ENCODE measurements at places on chromosomes 2 and 18. TPM values are rescaled to one million over a fixed set of nuclear protein-coding genes. Genes with fewer than 3 reads are reported as not detected.
A peak's percentile ranks its signal among the peaks of the same experiment; 100 is the strongest.

Gene SMCHD1
- total RNA-seq: 110 TPM

Gene GCG
- not detected for total RNA-seq

DNA sequence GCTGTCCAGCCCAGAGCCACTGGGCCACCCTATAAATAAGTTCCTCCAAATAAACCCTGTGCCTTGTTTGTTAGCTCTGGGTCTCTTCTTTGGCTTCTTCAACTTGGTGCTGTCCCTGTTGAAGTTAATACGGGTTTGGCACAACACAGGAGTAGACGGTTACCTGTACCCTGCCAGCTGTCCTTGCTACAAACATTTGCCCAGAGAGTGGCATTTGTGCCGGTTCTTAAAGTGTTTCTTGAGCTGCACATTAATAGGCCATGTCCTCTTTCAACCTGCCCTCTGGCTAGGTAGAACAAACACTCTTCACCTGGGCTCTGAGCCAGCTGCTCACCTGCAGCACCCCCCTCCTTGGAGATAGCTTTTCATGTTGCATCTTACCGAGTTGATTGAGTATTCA, 139.2 kb downstream of the NEDD4L start:
- H3K4me3 ChIP-seq: no peak overlapping the region
- H3K27ac ChIP-seq: no peak overlapping the region
- peak; percentile 78 for DNase-seq
- peaks cover 34% of the 10 kb centered on the region for H3K4me1 ChIP-seq
- H3K36me3 ChIP-seq: no peaks in the 10 kb centered on the region

DNA sequence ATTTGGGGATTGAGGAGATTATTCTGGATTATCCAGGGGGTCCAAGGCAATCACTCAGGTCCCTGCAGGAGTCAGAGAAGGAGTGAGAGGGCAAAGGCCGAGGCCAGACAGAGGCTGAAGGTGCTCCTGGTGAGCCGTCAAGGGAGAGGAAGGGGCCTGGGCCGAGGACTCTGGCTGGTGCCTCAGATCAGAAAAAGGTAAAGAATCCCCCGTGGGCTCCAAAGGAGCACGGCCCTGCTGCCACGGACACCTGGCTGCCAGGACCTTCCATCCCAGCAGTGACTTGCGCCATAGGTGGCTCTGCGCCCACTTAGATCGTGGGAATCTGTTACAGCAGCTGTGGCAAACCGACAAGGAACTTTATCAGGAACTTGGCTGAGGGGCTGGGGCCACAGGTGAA, 374.8 kb upstream of the MYT1L start:
- H3K27ac ChIP-seq: no peak overlapping the region
- no peak overlapping the region for H3K4me3 ChIP-seq
- H3K36me3 ChIP-seq: no peaks in the 10 kb centered on the region
- no peaks in the 10 kb centered on the region for H3K4me1 ChIP-seq
- no peak for DNase-seq

GRCh38 chr18:54774981-54775665, 53.2 kb upstream of the RAB27B start:
- H3K4me3 ChIP-seq: no peak overlapping the region
- H3K4me1 ChIP-seq: no peaks in the 10 kb centered on the region
- no peak overlapping the region for H3K27ac ChIP-seq
- DNase-seq: no peak

Gene PPIG
- total RNA-seq: 27.3 TPM

- peak overlapping the region; percentile 93 for H3K4me3 ChIP-seq
- no peaks in the 10 kb centered on the region for H3K27me3 ChIP-seq
- peak overlapping the region; percentile 89 for H3K27ac ChIP-seq
- no peaks in the 10 kb centered on the region for H3K36me3 ChIP-seq
- no peak for DNase-seq
- H3K4me1 ChIP-seq: peaks cover 37% of the 10 kb centered on the region
These were observed 600 bp upstream of the MAPRE2 start for GRCh38 chr18:35040638-35040987.

- no peaks in the 10 kb centered on the region for H3K4me1 ChIP-seq
- no peaks in the 10 kb centered on the region for H3K27me3 ChIP-seq
- no peaks in the 10 kb centered on the region for H3K36me3 ChIP-seq
- no peak overlapping the region for H3K27ac ChIP-seq
These were observed 300.6 kb downstream of the AFF3 start for GRCh38 chr2:99841749-99842148.

DNA sequence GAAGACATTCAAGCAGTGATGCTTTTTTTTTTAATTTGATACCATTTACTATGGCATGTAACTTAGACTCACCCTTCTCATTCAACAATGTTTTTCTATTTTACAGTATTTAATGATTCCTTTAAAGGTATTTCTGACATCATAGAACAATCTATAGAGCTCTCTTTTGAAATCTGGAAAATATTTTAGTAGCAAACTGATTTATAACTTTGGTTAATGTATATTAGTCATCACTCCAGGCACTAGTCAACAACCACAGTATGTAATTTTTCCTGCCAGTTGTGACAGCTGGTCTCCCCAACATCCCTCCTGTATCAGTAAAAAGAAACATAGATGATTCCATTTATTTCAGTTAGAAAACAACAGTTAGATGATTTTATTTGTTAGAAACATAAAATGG, 122.9 kb downstream of the LCLAT1 start:
- peaks cover 4% of the 10 kb centered on the region for H3K4me1 ChIP-seq
- no peaks in the 10 kb centered on the region for H3K36me3 ChIP-seq
- no peak overlapping the region for H3K4me3 ChIP-seq
- no peaks in the 10 kb centered on the region for H3K27me3 ChIP-seq
- no peak overlapping the region for H3K27ac ChIP-seq
- no peak for DNase-seq

- no peaks in the 10 kb centered on the region for H3K27me3 ChIP-seq
- H3K4me3 ChIP-seq: no peak overlapping the region
- no peaks in the 10 kb centered on the region for H3K36me3 ChIP-seq
- no peak for DNase-seq
- no peaks in the 10 kb centered on the region for H3K4me1 ChIP-seq
These were observed 31.7 kb upstream of the SIX3 start for GRCh38 chr2:44909831-44910230.

GRCh38 chr2:24513281-24514071, 22.4 kb downstream of the NCOA1 start:
- DNase-seq: no peak
- no peak overlapping the region for H3K27ac ChIP-seq
- H3K27me3 ChIP-seq: no peaks in the 10 kb centered on the region
- H3K4me3 ChIP-seq: no peak overlapping the region
- no peaks in the 10 kb centered on the region for H3K36me3 ChIP-seq
- peaks cover 29% of the 10 kb centered on the region for H3K4me1 ChIP-seq

DNA sequence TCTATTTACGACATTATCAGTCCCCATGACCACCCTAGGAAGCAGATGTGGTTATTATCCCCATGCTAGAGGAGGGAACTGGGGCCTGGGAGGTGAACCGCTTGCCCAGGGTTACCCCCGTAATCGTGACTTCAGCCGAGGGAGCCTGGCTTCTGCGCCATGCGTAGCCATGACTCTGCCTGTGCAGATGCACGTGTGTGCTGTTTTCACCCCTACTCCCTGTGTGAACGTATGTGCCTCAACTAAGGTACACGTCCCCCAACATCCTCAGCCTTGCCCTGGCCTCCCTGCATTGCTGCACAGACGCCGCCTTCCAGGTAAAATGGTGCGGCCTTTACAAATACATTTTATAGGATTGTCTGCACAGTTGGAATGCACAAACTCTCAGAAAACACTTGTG, 40.2 kb downstream of the LPIN1 start:
- DNase-seq: no peak
- H3K36me3 ChIP-seq: peaks cover 65% of the 10 kb centered on the region
- no peak overlapping the region for H3K4me3 ChIP-seq
- H3K4me1 ChIP-seq: no peaks in the 10 kb centered on the region
- no peak overlapping the region for H3K27ac ChIP-seq
- H3K27me3 ChIP-seq: no peaks in the 10 kb centered on the region

DNA sequence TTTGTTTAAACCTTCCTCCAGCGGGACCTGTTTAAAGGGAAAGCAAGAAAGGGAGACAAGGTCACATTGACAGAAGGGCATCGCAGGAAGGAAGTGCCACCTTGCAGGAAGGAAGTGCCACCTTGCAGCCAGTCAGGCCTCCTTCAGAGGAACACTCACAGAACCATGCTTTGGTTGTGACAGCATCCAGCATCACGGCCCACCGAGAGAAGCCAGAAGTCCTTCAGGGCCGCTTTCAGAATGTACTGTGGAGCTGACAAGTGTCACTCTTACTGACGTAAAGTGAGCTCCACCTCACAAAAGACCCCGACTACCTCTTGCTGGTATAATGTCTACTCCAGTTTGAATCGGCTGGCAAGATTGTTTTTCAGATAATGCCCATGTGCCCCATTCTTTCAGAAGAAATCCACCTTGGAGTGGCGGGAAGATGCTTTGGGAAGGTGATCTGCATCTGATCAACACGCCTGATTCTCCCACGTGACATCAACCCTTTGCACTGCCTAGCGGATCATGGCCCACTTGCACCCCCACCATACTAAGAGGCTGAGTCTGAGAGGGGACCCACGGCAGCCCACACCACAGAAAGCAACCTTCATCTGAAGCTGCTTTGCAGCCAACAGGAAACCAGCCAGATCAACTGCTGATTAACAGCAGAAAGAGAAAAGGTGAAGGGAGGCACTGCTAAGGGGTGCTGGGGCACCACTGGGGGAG, 99.8 kb downstream of the UXS1 start:
- no peaks in the 10 kb centered on the region for H3K27me3 ChIP-seq
- no peak for DNase-seq
- H3K4me3 ChIP-seq: no peak overlapping the region

Gene PRKAG3
- not detected for total RNA-seq

Gene CAD
- total RNA-seq: 30.4 TPM

- H3K36me3 ChIP-seq: no peaks in the 10 kb centered on the region
- no peak overlapping the region for H3K4me3 ChIP-seq
- DNase-seq: no peak
- no peaks in the 10 kb centered on the region for H3K27me3 ChIP-seq
- H3K27ac ChIP-seq: no peak overlapping the region
These were observed 25.2 kb upstream of the RGPD4 start for GRCh38 chr2:107801498-107801897.

GRCh38 chr2:189848276-189848675, 64.0 kb downstream of the PMS1 start:
- no peaks in the 10 kb centered on the region for H3K27me3 ChIP-seq
- no peak overlapping the region for H3K4me3 ChIP-seq
- H3K36me3 ChIP-seq: peaks cover 37% of the 10 kb centered on the region

- no peak overlapping the region for H3K27ac ChIP-seq
- no peak overlapping the region for H3K4me3 ChIP-seq
- H3K36me3 ChIP-seq: no peaks in the 10 kb centered on the region
- no peaks in the 10 kb centered on the region for H3K4me1 ChIP-seq
- no peaks in the 10 kb centered on the region for H3K27me3 ChIP-seq
These were observed 121.5 kb upstream of the SP3 start for GRCh38 chr2:174086708-174087107.

- DNase-seq: no peak
- H3K27ac ChIP-seq: no peak overlapping the region
These were observed 463.9 kb downstream of the STK39 start for GRCh38 chr2:167783261-167784083.

DNA sequence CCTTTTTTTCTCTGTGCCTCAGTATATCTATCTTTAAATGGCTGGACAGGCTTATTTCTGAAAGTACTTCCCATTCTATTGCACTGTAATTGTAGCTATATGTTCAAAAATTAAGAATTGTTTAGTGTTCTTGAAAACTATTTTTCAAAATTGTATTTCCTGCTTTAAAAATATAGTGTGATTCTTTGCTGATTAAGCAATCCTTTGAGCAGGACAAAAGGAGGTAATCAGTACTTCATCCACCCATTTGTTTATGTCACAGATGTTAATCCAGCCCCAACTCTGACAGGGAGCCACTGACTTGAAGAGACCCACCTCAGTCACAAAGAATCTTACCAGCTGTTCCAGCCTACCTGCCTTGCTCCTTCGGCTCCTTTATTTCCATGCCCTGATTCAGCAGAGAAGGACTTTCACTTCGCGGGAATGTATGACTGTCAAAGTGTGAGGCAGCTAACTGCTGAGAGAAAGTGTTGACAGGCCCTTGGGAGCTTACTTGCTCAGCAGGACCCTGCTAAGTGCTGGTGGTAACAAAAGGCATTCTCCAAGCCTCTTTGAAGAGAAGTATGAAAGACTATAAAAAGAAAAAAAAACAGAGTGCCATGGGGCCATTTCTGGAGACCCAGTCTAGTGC, 393.3 kb upstream of the CYRIA start:
- H3K4me1 ChIP-seq: no peaks in the 10 kb centered on the region
- DNase-seq: no peak
- H3K27ac ChIP-seq: no peak overlapping the region

DNA sequence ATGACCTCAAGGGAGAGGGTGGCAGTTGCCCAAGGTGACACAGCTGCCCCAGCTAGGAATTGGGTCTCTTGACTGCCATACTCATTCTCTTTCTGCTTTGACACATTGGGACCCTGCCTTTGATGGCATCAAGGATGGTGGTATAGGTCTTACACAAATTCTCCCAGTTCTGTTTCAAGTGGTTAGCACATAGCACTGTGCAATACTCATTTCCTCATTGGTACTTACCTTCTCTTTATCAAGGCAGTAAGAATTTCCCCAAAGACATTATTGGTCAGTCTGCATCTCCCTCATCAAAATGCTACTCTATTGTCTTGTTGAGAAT, 35.9 kb upstream of the CCDC93 start:
- H3K4me1 ChIP-seq: no peaks in the 10 kb centered on the region
- no peaks in the 10 kb centered on the region for H3K27me3 ChIP-seq
- no peak for DNase-seq
- H3K36me3 ChIP-seq: no peaks in the 10 kb centered on the region
- no peak overlapping the region for H3K4me3 ChIP-seq

Gene TUBB8B
- total RNA-seq: not detected

All from upper lobe of left lung (tissue), 6 donors.